Kidney capillary endothelial cell (primary cell): ENCODE measurements at places on chromosomes 1 and 21.
A peak's percentile ranks its signal among the peaks of the same experiment; 100 is the strongest.

- no peak for DNase-seq
These were observed 184.6 kb upstream of the DUSP10 start for GRCh38 chr1:221926441-221926840.

DNA sequence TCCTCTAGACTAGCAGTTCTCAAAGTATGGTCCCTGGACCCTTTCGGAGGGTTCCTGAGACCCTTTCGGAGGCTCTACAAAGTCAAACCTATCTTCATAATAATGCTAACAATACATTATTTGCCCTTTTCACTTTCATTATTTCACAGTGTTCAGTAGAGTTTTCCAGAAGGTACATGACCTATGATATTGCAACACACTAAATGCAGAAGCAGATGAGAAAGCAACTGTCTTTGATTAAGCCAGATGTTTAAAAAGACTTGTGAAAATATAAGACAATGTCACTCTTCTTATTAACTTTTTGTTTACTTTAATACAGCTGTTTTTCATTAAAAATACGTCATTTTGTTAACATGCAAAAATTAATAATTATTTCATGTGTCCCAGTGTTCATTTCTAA lies 5.8 kb downstream of the KCNJ10 start:
- DNase-seq = no peak

DNA sequence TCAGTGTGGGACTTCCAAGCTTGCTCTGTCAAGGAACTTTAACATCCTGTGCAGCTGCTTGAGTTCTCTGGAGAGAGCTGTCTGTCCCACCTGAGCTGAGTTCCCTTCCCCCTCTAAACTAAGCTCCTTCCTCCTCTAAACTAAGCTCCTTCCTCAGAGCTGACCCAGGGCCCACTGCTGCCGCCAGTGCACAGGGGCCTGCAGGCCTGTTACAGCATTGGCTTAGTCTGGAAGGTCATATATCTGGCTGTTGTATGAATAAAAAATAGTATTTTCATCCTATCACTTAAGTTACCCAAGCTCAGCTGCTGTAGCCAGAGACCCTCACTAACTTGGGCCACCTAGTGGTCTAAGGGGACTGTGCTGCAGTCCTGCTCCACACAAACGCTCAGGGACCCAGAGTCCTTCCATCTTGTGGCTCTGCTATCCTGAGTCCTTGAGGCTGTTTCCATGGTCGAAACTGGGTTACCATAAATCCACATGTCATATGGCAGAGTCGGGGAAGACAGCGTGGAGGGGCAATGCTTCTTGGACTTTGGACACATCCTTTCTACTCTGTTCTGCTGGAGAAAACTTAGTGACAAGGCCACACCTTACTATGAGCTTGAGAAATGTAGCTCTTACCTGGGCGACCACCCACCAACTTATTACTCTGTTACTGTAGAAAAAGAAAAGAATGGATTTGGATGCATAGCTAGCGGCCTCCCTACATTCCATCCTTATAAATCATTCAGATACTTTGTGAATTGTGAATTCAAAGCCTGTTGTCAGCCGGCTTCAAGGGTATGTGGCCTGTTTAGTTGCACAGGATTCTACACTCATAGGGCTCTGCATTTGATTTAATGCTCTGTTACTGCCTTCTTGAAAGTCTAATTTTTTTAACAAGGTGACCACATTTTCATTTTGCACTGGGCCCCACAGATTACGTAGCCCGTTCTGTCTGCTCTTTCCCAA lies 71.4 kb upstream of the GCLM start:
- no peak for DNase-seq

- DNase-seq = peak; percentile 57
These were observed 92.6 kb upstream of the VAV3 start for GRCh38 chr1:108057541-108057940.

- no peak for DNase-seq
These were observed 22.1 kb downstream of the EDARADD start for GRCh38 chr1:236416165-236416564.

DNA sequence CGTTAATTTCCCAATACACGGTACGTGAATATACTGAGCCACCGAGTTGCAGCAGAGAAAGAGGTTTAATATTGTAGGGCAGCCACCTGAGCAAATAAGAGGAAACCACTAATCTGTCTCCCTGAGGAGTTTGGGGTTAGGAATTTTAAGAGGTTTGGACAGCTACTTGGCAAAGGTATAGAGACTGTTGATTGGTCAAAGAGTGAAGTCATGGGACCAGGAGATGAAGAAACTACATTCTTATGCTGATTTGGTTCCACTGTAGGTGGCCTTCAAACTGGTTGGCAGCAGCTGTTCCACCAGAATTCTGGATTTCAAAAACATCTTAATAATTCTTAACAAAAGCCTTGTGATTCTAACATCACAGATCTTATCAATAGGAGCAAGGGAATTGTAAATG lies 485.4 kb upstream of the PRMT6 start:
- no peak for DNase-seq
